H4 (cell line): ENCODE measurements at places on chromosomes 7 and 10. TPM values are rescaled to one million over a fixed set of nuclear protein-coding genes. Genes with fewer than 3 reads are reported as not detected.

DNA sequence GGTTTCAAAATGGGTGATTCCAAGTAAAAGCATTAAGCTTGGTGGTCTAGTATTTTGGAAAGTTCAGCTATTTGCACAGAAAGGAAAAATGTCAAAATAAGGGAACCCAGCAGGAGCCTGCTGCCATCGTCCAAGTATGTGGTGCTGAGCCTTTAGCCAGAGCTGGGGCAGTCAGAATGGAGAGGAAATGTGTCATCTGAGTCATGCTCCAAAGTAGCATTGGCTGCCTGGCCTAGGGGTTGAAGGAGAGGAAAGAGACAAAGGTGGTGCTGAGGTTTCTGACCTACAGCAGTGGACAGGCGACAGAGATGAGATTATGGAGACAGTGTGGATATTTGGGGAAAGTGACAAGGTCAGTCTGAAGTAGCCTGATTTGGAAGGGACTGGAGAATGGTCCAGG lies 103.9 kb downstream of the PLCE1 start:
- DNase-seq, result no peak

- no peak for DNase-seq
These were observed 59.0 kb downstream of the CCDC6 start for GRCh38 chr10:59847326-59847725.

Gene CRHR2
- total RNA-seq, result not detected in 2 replicates

DNA sequence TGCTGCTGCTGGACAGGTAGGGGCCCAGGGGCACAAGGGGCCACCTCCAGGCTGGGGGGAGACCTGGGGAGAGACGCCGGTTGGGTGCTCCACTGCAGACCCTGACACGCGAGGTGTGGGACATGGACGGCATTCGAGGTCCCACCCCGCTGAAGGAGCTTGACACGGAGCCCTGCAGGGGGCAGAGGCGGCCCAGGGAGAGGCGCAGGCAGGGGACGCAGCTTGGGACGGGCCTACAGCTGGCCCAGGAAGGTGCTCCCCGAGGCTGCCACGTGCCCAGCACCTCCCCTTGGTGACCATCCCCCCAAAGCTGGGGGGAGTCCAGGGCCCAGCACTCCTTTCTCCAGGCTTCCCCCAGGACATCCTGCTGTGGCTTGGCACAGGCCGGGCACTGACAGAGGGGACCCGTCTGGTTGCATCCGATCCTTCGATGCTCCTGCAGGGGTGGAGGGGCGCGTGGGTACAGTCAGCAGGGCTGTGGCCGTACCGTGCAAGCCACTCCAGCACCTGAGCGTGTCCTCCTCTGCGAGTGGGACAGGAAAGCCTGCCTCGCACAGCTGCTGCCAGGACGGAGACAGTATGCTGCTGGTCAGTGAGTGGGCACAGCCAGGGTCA lies 174.4 kb downstream of the ELFN1 start:
- no peak for DNase-seq

DNA sequence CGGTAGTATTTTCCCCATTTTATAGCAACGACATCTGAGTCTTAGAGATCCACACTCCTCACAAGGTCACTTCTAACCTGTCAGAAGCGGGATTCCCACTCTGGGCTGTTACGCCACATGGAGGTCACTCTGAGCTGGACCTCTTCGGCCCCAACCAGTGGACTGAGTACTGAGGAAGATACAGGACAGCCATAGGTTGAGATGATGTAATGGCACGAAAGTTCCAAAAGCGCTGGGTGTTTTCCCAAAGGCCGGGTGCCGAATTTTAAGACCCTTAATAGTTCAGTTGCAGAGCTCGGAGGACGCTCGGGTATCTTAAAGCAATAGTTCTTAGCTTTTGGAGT lies 699 bp downstream of the GHITM start:
- DNase-seq, result no peak

Gene PALD1
- total RNA-seq, result 1.3 and 3.0 TPM in 2 replicates

DNA sequence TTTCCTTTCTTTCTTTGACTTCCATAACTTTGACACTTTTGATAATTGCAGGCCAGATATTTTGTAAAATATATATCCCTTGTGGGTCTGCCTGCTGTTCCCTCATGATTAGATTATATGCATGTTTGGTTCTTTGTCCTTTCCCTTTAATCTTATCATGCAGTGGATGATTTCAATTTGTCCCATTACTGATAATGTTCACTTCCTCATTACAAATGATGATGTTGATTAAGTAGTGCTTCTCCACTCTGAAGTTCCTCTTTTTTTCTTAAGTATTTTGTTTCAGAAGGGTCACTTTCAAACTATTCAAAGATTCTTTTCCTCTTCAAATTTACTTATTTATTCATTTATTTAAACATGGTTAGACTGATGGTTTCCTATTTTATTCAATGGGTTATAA lies 898.1 kb downstream of the XPNPEP1 start:
- DNase-seq, result no peak

DNA sequence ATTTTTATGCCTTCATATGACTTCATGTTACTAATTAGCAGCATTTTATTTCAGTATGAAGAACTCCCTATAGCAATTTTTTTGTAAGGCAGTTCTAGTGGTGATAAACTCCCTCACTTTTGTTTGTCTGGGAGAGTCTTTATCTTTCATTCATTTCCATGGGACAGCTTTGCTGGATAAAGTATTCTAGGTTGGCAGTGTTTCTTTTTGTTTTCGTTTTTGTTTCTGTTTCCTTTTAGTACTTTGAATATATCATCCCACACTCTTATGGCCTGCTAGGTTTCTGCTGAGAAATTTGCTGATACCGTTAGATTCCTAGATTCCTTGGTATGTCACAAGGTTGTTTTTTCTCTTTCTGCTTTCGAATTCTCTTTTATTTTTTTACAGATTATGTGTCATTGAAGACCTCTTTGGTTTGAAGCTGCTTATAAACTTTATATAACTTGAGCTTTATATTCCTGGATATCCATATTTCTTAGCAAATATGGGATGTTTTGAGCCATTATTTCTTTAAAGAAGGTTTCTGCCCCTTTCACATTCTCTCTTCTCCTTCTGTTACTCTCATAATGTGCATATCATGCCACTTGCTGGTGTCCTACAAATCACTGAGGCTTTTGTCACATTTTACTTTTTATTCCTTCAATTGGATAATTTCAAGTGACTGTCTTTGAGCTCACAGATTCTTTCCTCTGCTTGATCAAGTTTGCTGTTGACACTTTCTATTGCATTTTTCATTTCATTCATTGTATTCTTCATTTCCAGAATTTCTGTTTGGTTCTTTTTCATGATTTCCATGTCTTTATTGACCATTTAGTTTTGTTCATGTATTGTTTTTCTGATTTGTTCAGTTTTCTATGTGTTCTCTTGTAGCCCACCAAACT lies 28.9 kb upstream of the AHR start:
- DNase-seq, result no peak

Gene RBP3
- total RNA-seq, result not detected in 2 replicates

Gene GIMAP7
- not detected in 2 replicates for total RNA-seq

GRCh38 chr10:77207828-77208185 lies 429.8 kb downstream of the KCNMA1 start:
- DNase-seq, result no peak

GRCh38 chr10:15901889-15902288 lies 41.6 kb upstream of the MINDY3 start:
- no peak for DNase-seq

Gene DNMBP
- 7.0 and 7.3 TPM in 2 replicates for total RNA-seq

Gene LRRC18
- 0.06 TPM in 1 of 2 replicates, not detected in the other for total RNA-seq

Gene VCL
- 47.1 and 53.0 TPM in 2 replicates for total RNA-seq

DNA sequence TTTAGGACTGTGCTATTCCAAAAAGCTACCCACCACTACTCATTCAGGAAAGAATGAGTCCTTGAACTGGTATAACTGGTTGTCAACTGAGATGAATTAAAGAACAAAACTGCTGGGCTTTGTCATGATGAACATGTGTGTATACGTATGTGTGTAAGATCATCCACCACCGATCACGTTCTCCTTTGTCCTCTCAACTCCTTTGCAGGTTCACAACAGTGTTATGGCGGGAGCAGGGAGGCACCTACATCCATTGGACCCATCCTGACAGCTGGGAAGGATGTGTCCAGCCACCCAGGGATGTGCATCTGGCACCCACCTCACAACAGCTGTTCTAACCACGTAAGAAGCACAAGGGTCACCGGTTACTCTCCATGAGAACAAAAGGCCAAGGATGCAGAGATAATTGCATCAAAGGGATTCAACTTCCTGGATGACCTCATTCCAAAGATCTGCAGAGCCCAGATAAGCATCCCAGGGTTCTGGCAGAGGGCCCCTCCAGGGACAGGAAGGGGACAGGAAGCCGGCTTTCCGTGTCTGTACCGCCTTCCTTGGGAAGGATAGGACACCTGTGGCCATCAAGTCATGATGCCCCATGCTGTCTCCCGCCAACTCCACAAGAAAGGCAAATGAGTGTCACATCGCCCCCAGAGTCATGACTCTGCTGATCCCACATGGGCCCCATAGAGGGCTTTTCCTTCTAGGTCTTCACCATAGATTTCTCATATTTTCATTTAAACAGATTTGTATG lies 66.1 kb downstream of the STEAP1B start:
- DNase-seq, result no peak

Gene FAM131B
- total RNA-seq, result 2.0 and 3.1 TPM in 2 replicates

GRCh38 chr7:139602143-139602722 lies 78.7 kb downstream of the CLEC2L start:
- peak; percentile 46 for DNase-seq

Gene FEZF1
- total RNA-seq, result 2.3 and 2.4 TPM in 2 replicates

- peak; percentile 10 for DNase-seq
These were observed 2.4 kb downstream of the SFMBT2 start for GRCh38 chr10:7408291-7409044.

Gene MSS51
- 0.12 TPM in 1 of 2 replicates, not detected in the other for total RNA-seq

DNA sequence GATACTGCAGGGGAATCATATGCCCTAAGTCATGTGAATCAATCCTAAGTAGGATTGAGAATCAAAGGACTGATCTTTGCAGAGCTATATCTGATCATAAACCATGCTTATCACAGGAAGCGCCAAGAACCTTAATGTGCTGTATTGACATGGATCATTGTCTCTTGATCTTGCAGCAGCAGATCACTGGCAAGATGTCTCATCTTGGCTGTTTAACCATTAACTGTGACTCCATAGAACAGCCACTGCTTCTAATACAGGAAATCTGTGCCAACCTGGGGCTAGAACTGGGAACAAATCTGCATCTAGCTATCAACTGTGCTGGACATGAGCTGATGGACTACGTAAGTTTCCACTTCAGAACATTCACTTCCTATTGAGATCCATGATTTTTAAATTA lies 21.6 kb downstream of the ENO4 start:
- no peak for DNase-seq

Gene GNAT3
- 0.08 TPM in 1 of 2 replicates, not detected in the other for total RNA-seq

- DNase-seq, result no peak
These were observed 35.8 kb downstream of the AIFM2 start for GRCh38 chr10:70096705-70097420.

DNA sequence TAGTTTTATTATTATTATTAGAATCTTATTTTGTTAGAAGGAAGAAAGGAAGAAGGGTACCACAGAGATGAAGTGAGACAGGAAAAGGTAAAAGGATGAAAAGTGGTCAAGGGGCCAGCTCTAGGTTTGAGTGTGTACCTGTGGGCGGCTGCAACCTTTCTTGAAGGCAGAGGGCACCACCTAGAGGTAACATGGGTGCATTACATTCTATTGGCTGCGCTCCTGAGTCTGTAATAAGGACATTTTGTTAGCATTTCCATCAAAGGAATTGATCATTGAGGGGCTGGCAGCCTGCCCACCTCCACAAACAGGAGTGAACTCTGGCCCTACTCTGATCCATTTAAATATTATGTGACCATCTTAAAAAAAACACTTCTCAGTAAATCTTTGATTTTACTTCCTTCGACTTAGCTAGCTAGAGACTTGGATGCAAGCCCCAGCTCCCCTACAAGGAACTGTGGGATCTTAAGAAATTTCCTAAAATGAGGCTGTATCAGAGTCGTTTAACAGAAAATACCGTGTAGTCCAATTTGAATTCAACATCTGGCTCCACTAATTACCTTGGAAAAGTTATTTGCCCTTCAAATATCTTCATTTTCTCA lies 610.4 kb downstream of the IPMK start:
- DNase-seq, result peak; percentile 35

DNA sequence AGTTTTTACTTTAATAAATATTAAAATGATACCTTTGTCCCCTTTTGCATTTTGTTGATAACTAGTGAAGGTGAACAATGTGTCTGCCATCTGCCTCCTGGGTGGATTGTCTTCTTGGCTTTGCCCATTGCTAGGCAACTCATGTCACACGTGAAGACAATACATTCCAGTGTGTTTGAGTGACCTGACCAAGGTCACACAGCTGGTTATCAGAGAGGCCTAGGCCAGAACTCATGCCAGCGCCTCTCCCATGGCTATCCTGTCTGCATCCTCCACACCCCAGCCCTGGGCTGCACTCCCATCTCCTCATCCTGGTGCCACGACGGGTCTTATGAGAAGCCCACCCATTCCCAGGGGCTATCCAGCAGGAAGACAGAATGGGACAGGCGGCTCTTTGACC lies 108.7 kb downstream of the PLCE1 start:
- no peak for DNase-seq
